NCI-H1092 treated with DMSO at 0.1 percent for 48 hours (cell line): ENCODE measurements at places on chromosomes 4 and X.

GRCh38 chr4:8409264-8410065 is 31.1 kb downstream of the ACOX3 start:
- DNase-seq = no peak

DNA sequence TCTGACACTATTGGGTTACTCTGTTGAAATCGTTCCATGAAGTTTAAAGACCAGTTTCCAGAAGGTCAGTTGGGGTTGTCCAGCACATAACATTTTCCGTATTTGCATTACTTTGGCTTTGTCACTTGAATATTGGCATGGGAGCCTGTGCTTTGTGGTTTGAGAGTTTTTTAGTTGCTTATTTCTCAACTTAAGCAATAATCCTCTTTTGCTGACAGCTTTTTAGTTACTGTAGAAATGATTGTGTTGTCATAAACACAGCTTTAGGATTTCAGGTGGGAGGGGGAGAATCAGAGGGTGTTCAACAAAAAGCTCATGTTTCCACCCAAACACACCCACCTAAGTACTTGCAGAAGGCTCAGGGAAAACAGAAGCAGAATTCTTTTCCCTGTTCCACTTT is 210.7 kb upstream of the TLL1 start:
- no peak for DNase-seq

GRCh38 chr4:185287031-185287430 is 77.6 kb downstream of the SNX25 start:
- DNase-seq = no peak

- no peak for DNase-seq
Observed at GRCh38 chrX:69234624-69235023, 69.4 kb upstream of the PJA1 start.

DNA sequence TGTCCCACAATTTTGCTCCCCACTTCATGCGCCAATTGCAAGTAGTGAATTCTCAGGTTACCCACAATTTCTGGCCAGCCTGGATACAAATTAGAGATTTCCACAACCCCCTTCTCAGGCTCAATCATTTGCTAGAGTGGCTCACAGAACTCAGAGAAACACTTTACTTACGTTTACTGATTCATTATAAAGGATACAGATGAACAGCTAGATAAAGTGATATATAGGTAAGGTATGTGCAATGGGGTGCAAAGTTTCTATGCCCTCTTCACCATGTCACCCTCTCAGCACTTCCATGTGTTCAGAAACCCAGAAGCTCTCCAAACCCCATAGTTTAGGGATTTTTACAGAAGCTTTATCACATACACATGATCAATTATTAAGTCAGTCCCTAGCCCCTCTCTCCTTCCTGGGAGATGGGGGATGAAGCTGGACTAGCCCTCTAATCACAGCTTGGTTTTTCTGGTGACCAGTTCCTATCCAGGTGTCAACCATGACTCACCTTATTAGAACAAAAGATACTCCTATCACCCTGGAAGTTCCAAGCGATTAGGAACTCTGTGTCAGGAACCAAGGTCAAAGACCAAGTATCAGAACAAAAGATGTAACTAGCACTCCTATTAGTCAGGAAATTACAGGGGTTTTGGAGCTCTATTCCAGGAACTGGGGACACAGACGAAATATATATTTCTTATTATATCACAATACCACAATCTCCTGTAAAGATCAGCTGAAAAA is 33.5 kb upstream of the PRRG1 start:
- no peak for DNase-seq

GRCh38 chrX:114344756-114345349 is 239.0 kb upstream of the HTR2C start:
- peak; percentile 30 for DNase-seq

DNA sequence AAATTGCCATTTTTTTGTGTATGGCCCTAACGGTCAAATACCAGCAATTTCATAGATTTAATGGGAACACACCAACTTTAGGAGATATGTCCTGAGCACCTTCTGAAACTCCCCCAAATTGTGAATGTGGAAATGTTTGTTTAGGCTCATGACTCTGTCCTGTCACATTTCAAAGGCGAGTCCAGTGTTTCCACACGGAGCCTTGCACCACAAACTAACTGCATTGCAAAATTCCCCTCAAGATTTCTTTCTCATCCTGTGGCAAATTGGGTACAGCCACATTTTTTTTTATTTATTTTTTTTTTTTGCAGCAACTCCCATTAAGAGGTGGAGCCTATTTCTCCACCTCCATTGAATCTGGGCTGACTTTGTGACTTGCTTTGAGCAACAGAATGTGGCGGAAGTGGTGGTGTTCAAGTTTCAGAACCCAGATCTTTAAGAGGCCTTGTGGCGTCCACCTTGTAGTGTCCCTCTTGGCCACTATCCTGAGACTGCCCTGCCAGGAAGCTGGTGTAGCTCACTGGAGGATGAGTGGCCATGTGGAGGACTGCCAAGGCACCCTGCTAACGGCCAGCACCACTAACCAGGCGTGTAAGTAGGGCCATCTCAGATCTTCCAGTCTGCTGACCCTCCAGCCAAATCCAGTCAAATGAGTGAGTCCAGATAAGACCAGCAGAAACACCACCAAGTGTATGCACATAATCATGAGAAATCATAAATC is 172.4 kb upstream of the SCML1 start:
- no peak for DNase-seq

GRCh38 chrX:56728752-56729151 is 291 bp upstream of the NBDY start:
- DNase-seq = peak; percentile 20

DNA sequence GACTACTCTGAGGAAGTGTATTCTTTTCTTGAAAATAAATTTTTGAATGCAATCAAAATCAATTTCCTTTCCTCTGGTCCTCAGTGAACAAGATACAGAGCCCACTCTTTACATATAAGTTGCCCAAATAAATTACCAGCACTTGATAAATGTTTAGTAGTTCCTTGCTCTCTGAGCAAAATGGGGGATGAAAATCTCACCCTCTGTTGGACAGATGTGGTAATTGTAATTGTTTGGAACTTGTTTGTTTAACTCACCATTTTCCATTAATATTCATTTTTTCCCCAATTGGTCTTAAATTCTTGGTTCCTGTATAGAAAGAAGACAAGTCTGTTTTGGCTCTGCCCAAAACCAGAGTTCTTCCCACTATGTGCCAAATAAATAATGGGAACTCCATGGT is 146.3 kb downstream of the LDB2 start:
- DNase-seq = no peak

- DNase-seq = no peak
Observed at GRCh38 chr4:126916049-126916625, 716.6 kb upstream of the INTU start.

- DNase-seq = no peak
Observed at GRCh38 chr4:168734703-168735678, 238.1 kb downstream of the PALLD start.

DNA sequence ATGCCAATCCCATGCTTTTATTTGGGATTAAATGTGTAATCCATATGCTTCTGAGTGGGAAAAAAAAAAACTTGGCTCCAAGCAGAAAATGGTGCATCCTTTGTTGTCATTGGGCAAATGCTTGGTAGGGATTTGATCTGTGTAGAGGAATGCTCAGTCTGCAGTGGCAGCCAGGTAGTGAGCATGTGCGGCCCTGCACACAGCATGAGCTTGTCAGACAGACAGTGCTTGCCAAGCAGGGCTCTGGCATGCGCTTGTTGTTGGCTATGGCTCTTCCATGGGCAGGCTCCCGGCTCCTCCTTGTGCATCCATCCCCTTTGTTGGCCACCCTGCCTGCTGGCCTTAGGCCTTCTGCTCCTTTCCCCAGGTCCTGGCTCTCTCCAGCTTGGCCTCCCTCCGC is 130.3 kb downstream of the GPR143 start:
- DNase-seq = no peak

DNA sequence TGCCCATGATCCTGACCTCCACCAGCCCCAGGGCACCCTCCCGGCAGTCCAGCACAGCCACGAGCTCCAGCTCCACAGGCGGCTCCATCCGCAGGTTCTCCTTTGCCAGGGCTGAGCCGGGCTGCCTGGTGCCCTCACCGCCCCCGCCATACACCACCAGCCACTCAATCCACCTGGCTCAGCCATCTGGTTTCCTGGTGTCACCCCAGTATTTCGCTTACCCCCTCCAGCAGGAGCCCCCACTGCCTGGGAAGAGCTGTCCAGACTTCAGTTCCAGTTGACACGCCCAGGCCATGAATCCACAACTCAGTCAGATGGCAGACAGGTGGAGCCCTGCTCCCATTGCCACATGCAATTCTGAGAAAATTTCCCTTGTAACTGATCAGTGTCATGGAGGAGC is 3.9 kb downstream of the SHISA3 start:
- no peak for DNase-seq
